ENCODE measurements at places on chromosomes 7 and 10.

- H3K4me3 ChIP-seq = no peak overlapping the region
- no peak overlapping the region for H3K27ac ChIP-seq
- no peaks in the 10 kb centered on the region for H3K36me3 ChIP-seq
- no peak for DNase-seq
Observed at GRCh38 chr7:110399421-110399820, 691.5 kb upstream of the LRRN3 start.

- H3K4me3 ChIP-seq = no peak overlapping the region
- H3K4me1 ChIP-seq = no peaks in the 10 kb centered on the region
- H3K27me3 ChIP-seq = no peaks in the 10 kb centered on the region
- DNase-seq = no peak
Observed at GRCh38 chr7:12889391-12889790, 202.0 kb downstream of the ARL4A start.

- no peaks in the 10 kb centered on the region for H3K4me1 ChIP-seq
- no peaks in the 10 kb centered on the region for H3K27me3 ChIP-seq
- DNase-seq = no peak
- H3K27ac ChIP-seq = no peak overlapping the region
- peaks cover 5% of the 10 kb centered on the region for H3K36me3 ChIP-seq
Observed at GRCh38 chr7:152859781-152860191, 100.2 kb downstream of the ACTR3B start.

DNA sequence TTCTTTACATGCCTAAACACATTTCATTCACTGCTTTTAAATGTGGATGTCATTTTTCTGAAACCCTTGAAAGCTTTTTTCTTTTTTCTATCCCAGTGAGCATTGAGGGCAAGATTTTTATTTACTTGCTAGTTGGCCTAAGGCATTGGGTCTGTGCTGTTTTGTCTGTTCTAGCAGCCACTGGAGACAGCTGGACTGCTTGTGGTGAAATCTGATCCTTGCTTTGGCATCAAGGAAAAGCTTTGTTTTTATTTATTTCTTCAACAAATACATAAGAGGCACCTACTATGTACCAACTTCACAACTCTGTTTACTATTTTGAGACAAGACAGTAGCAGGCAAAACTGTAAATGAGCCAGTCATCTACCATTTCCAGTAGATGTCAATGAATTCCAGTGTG lies 28.4 kb upstream of the PDLIM1 start:
- no peak for DNase-seq
- H3K27ac ChIP-seq = peak overlapping the region; percentile 47
- H3K4me3 ChIP-seq = no peak overlapping the region
- no peaks in the 10 kb centered on the region for H3K36me3 ChIP-seq
- H3K4me1 ChIP-seq = peaks cover 41% of the 10 kb centered on the region

DNA sequence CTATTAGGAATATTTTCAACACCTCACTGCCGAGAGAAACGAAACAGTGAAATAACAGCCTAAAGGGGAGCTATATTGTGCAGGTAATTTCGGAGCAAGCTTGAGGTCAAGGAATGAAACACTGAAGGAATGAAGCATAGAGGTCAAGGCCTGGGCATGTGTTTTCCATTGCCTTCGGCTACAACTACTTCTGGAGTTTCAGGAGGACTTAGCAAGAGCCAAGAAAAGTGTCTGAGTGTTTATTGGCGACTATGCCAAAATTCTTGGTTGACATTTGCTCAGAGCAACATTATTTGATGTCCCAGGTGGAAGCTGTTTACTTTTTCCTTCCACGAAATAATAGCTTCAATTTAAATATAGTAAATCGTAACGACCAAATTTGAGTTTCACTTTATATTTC lies 89.6 kb upstream of the IFRD1 start:
- no peak overlapping the region for H3K27ac ChIP-seq
- no peak for DNase-seq
- H3K27me3 ChIP-seq = no peaks in the 10 kb centered on the region
- H3K4me3 ChIP-seq = no peak overlapping the region
- H3K36me3 ChIP-seq = no peaks in the 10 kb centered on the region

All from cardiac muscle cell (in vitro differentiated cells and primary cell).